ENCODE measurements at places on chromosomes 11 and 22.

- no peak for DNase-seq
Measured at GRCh38 chr11:112965656-112966055, 4.4 kb downstream of the NCAM1 start.

DNA sequence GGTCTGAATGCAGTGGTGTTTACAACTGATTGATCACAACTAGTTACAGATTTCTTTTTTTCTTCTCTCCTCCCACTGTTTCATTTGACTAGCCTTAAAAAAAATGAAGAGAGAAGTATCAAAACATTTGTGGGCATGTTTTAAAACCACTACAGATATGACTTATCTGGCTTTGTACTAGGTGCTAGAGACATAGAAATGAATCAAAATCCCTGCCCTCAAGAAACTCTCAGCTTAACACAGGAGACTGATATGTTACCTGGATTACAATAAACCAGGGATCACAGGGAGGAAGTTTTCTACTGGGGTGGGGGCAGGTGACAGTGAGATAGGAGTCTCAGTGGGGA, 25.2 kb upstream of the CTR9 start:
- no peak for DNase-seq

- DNase-seq = no peak
Measured at GRCh38 chr22:39965748-39966147, 5.6 kb downstream of the TMA7B start.

DNA sequence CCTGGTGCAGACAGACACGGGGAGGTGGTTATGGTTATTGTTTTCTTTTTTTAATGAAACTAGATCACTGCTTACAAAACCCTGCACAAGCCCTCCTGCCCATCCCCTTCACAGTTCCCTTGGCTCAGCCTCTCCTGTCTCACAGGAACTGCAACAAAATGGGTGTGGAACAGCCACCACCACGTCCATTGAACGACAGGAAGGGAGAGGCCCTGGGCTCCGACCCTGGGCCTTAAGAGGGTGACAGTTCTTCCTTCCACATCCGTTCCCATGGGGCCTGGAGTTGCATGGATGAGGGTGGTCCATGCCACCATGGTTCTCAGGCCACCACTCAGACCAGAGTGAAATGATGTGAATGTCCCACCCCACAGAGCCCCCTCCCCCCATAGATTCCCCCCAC, 15.7 kb downstream of the PRPF19 start:
- no peak for DNase-seq

DNA sequence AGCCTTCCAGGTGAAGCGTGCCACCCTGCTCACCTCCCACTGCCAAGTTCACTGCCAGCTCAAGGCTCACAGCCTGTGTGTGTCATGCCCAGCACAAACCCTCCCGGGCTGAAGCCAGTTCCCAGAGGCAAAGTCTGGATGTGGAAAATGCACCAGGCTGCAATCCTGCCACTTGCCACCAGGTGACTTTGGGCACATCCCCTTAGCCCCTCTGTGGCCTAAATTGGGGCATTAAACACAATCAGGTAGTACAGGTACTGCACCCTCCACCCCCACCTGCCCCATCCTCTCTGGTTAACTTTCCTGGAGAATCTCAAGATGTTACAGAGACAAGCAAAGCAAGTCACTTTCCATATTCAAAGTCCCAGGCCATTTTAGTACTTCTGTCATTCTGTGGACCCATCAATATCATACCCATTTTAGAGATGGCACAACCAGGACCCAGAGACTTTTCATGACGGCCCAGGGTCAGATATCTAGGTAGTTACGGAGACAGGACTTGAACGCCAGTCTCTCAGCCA, 1.8 kb upstream of the RASD2 start:
- no peak for DNase-seq

GRCh38 chr11:12397931-12398334, 20.6 kb downstream of the PARVA start:
- peak; percentile 98 for DNase-seq

DNA sequence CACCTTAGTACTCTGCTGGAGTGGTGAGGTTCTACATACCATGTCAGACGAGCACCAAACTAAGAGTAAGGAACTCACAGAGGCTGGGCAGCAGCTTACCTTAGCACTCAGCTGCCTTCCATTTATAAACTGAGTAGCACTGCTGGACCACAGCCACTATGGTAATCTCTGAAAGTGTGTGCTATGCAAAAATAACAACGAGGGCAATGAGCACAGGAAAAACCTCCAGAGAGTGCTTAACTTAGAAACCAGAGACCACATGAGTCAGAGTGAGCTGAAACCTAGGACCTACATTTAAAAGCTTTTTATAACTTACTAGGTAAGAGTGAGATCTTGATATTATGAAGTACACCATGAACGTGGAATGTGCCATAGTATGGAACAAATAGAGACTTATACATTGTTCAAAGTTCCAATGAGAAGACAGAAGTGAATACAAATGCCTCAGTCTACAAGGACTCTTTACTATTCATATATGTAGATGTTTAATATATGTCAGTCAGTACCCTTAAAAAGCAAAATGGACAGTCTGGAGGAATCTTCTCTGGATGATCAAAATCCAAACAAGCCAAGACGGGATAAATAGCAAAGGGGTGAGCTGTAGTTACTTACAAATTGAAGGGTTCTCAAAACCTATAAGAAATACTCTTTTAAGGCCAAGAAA, 17.2 kb upstream of the CD59 start:
- peak; percentile 70 for DNase-seq

Measured in fibroblast of upper back skin (primary cell).